ENCODE measurements at places on chromosomes 4 and X.

- peak; percentile 13 for DNase-seq
Measured at GRCh38 chr4:172892300-172892699, 276.3 kb upstream of the GALNT7 start.

- DNase-seq: no peak
Measured at GRCh38 chr4:121138039-121138825, 25.9 kb downstream of the TNIP3 start.

DNA sequence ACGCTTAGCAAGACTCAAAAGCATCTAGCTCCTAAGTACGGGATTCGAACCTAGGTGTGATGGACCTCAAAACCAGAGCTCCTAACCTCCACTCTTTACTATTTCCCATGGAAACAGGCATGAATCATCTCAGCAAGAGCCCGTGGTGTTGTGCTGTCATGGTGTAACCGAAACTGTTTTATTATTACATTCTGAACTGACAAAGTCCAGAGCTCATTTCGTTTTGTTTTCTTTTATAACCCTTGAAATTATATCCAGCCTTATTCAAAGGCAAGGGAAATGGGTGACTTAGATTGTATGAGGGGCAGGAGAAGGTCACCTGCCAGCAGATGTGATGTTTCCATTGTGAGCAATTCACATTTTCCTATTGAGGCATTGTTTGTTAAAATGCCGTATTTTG, 301.1 kb downstream of the FRMPD4 start:
- DNase-seq: no peak

DNA sequence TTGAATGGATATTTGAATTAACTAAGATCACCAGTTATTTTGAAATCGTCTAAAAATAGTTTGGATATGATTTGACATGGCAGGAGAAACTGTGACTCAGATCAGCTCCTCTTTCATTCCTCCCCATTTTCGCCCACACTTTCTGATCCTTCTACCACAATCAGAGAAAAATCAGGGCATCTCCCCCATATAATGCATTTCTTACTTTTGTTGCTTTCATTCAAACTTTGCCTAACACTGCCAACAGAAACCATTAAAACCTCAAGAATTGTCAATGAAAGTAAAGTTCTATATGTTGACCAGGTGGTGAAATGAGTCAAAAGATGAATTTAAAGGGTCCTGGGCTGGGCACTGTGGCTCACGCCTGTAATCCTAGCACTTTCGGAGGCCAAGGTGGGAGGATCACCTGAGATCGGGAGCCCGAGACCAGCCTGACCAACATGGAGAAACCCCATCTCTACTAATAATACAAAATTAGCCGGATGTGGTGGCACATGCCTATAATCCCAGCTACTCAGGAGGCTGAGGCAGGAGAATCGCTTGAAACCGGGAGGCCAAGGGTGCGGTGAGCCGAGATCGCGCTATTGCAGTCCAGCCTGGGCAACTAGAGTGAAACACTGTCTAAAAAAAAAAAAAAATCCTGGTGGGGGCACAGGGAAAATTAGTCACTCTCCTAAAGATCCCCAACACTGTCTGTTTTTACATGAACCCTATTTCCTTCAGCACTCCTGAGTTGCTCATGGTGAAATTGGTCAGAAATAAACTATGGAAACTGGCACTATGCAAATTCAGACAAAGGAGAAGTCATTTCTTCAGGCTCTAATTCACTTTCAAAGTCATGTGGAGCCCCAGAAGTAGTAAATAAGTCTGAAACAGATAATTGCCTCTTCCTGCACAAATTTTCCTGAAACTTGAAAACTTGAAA, 122.8 kb upstream of the NOCT start:
- no peak for DNase-seq

DNA sequence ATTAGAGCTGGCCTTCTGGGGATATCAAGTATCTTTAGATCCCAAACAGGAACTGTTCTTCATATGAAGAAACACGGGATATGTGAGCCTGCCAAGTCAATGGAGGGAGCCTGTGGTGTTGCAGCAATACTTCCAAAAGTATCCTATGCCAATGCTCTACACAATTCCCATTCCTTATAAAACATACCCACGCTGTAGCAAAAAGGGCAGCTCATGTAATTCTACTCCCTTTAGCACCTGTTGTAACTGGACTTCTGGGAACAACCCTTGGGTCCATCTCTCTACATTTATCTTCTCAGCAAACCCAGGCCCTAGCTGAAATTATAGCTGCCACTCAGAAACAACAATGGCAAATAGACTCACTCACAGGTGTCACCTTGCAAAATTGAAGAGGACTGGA, 12.5 kb upstream of the NAF1 start:
- no peak for DNase-seq

DNA sequence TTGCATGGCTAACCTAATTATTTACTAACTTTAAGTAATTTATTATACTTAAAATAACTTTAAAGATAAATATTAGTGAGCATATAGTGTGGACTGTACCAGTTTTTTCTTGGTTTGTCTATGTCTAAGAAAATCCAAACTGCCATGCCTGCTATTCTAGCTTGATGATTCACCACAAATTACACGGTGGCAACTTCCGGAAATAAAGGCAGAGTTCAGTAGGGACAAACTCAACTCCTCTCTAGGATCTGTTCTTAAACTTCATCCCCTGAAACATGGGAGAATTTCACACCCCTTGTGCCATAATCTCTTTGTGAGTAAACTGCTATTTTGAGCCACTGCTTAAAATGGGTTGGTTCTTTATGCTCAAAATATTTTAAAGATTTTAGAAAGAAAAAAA, 213.6 kb upstream of the NRK start:
- DNase-seq: no peak

GRCh38 chr4:81432825-81433224, 38.9 kb downstream of the RASGEF1B start:
- DNase-seq: no peak

- DNase-seq: no peak
Measured at GRCh38 chr4:1380368-1381151, 25.7 kb downstream of the NKX1-1 start.
